ENCODE measurements at places on chromosomes 4 and X.

DNA sequence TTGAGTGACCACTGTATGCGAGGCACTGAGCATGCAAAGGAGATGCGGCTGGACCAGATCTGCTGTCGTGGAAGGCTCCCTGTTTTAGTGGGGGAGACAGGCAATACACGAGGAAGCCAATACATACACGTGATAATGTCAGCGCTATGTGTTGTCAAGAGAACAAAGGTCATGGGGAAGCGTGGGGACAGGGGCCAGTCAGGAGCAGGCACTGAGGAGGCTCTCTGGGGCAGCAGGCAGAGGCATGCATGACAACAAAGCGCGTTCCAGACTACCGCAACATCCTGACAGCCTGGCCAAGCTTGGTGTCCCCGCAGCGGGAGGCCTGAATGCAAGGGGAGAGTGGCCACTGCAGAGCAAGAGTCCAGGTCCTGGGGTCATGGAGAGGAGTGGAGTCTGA lies 61.9 kb downstream of the DCTD start:
- no peak for DNase-seq

- DNase-seq = peak; percentile 80
Measured at GRCh38 chrX:13688958-13689740, at the start of gene RAB9A. Gene RAB9A (plus strand): TSS chrX:13689128. CDS start chrX:13708747, 19,619 bp downstream.

DNA sequence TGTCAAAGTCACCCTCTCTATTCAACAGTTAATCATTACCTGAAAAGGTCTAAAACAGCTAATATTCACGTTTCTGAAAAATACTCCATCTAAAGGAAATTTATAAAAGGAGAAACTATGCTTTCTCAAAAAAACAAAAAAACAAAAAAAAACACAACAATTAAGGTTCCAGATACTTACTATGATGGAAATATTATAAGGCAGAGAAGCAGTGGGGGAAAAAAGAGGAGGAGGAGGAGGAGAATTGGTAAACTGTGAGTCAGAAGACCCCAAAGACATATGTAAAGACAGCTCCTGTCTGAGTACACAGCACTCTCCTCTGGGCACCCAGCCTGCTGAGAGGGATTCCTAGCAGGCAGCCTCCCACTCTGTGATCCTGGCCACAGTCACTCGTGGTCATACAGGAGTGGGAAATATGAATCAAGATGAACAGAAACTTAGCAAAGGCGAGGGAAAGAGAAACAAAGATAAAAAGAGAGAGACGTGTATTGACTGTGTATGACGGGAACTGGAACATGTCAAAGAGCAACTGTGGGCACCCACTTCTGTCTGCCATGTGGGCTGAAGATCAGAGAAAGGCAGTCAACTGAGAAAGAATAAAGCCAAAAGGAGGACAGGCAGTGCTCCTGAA lies 12.5 kb downstream of the KLHL15 start:
- DNase-seq = no peak

GRCh38 chrX:105483011-105483410 lies 262.5 kb upstream of the TEX13A start:
- no peak for DNase-seq

DNA sequence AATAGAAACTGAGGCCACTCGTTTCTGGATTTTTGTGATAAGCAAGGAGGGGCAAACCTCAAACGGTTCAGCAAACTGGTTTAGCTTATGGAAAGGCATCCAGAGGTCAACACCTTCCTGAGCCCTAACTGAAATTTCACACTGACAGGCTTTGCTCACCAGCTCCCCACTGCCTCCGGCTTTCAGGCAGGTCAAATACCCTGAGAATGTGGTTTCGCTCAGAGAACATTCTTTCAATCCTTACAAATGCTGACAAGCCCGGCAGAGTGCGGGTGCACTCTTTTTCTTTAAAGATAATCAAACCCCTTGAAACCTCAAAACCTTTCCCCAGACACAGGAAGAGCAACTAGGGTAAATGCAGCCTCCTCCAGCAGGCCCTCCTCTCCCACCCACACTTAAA lies 41.5 kb downstream of the CD40LG start:
- no peak for DNase-seq

- DNase-seq = no peak
Measured at GRCh38 chr4:20444599-20445337, 193.1 kb downstream of the SLIT2 start.

DNA sequence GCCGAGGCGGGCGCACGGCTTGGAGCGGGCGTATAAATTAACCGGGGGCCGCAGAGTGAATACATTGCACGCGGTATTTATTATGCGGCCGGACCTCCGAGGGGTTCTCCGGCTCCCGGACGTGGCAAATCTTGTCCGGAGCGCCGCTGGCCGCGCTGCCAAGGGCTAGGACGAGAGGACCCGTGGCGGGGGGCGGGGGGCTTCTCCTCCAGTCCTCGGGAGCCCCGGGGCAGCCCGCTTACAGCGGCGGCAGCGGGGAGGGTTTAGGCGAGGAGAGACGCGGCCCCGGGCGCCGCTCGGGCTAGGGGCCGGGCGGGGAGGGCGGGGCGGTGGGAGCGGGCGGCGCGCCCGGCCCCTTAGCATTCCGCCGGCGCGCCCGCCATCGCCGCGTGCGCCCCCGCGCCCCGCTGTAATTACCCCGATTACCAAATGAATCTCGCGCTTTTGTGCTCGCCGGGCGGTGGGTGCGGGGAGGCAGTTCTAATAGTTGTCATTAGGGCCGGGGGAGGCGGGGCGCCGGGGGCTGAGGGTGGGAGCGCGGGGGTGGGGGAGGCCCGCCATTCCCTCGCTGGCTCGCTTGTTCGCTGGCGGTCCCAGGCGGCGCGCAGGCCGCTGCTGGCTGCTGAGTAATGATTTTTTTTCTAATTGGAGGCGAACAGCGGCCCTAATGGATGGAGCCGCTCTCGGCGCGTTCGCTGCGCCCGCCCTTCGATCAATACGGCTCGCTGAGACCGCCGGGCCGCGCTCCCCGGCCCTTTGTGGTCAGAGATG lies 276.6 kb downstream of the BCOR start:
- peak; percentile 48 for DNase-seq

DNA sequence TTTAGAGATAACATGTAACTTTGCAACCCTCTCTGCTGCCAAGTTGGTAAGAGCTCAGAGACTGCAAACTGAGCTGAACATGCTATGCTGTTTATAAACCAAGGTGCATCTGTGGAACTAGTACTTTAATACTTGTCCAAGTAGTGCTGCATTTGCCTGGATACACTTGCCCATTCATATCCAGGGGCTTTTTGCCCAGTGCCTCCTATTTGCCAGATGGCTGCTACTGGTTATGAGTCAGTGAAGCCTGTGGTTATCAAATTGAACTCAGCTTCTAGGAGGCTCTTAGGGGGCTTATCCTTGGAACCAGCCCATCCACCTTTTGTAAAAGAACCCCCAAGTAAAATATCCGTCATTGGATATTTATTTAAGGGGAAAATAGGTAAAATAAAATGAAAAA lies 79.6 kb downstream of the AFF2 start:
- DNase-seq = no peak

DNA sequence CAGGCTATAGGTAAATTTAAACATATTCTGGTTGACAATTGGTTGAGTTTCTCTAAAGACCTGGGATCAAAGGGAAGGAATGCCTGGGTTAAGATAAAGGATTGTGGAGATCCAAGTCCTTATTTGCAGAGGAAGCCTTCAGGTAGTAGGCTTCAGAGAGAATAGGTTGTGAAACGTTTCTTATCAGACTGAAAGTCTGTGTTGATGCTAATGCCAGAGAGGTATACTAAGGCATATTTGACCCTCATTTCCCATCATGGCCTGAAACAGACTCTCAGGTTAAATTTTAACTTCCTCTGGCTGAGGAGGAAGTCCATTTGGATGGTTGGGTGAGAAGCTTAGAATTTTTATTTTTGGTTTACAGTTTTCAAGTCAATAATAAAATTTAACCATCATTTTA lies 48.1 kb downstream of the UGT2A2 start:
- DNase-seq = no peak

- no peak for DNase-seq
Measured at GRCh38 chr4:170386971-170387370, 297.2 kb upstream of the AADAT start.

DNA sequence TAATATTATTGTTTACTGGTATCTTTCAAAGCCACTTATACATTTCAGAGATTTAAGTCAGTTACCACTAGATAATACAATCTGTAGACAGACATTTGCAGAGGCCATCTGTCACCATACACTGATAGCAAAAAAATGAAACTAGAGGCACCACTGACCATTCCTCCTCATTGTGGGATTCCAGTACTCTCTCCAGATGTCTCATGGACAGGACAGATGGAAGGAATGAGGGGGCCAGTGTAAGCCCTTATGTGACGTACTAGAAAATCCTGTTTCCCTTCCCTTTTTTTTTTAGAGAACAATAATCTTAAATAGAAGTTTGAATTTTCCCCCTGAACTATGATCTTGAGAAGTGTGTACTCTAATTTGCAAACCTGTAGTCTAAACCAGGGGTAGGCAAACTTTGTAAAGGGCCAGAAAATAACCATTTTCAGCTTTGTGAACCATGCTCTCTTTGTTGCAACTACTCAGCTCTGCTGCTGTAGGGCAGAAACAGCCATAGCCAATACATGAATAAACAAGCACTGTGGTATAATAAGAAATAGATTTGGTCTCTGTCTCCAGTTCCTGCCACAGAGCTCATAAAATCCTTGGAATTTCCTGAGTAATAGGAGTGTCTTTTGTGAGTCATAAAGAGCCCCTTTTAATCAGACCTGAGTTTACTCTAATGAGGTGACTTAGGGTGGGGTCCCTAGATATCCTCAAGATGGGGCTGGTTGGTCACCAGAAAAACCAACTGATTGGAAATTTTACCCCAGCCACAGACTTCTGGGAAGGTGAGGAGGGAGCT lies 90.4 kb downstream of the MOSPD2 start:
- DNase-seq = no peak

DNA sequence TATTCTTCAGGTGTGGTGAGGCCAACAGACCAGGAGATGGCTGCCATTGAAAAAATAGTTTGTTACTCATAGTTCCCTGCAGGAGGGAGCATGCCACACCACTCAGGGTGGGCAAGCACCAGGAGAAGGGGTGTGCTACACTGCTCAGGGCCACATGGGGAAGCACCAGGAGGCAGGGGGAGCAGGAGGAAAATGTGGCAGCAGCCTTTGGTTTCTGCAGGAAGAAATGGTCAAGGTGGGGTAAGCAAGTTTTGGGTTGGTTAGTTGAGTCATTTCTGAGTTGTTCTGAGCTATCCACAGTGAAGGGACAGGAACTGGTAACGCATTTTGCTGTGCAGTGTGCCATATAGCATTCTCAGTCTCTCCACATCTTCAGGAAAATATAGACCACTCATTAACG lies 23.8 kb downstream of the FGFBP1 start:
- DNase-seq = no peak

DNA sequence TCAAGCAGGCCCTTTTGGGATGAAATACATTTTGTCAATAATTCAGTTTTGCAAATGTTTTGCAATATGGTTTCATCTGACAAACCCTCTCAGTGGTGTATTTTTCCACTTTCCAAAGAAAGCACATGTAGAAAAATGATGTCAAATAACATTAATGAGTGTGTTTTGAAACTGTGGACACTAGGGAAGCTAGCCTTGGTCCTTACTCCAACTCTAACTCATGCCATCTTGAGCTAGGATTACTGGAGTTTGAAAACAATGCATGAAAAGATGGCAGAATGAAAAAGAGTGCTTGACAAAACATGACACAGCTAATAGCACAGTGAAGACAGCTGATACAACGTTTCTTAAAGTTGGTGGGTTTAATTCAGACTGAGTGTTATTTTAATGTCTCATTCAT lies 41.4 kb downstream of the HAND2 start:
- no peak for DNase-seq

DNA sequence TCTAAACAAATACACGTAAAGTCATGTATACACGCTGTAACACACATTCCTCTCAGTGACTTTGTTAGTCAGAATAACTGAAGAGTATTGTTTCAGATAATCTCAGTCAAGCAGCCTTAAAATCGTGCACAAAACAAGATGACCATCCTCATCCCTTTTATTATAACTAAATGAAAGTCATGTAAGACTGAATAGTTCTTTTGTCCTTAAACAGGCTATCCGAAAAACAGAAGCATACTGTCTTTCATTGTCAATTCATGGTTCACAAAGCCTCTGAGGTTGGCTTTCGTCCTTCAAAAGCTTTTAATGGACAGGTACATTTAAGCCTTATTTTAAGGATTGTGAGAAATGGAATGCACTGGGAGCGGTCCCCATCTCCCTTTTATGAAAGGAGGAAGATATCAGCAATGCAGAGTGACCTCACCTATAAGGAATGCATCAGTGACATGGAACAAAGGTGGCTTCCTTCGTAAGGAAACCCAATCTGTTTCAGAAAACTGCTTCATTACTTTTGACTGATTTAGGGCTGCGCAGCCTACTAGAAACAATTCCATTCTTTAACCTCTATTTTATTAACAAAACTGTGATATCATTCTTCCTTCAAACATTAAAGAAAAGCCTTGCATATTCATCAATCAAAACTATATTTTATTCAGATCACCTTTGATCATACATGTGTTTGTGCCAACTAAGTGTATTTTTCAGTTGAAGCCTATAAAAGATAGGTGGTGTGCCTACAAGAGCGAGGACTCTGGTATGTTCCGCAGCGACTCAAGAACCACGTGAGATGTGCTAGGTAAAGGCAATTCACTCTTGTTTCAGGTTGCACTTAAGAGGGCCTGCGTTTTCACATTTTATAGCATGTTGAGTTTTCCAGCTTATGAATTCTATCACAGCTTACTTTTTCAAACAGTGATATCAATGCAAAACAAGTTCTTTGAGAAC lies 19.2 kb downstream of the SH3RF1 start:
- DNase-seq = no peak

DNA sequence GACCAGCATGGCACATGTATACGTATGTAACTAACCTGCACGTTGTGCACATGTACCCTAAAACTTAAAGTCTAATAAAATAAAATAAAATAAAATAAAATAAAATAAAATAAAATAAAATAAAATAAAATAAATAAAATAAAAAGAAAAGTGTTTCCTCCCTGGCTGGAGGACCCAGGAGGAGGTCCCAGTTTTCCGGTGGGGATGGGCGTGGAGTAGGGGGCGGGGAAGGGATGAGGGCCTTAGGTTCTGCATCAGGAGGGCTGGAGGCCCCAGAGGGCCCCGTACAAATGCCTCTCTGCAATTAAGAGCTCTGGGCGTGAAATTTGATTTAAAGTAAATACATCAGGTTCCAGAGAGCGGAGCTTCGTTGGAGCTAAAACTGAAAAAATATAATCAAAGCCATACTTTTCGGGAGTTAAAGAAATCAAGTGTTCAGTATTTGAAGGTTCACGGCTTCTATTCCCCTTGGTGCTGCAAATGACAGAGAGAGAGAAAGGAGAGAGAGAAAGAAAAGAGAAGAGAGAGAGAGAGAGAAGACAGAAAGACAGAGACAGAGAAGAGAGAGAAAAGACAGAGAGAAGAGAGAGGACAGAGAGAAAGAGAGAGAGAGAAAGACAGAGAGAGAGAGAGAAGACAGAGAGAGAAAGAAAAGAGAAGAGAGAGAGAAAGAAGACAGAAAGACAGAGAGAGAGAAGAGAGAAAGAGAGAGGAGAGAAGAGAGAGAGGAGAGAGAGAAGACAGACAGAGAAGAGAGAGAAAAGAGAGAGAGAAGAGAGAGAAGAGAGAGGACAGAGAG lies 8.7 kb upstream of the SHOX start:
- no peak for DNase-seq

- no peak for DNase-seq
Measured at GRCh38 chr4:126061655-126062054, 746.9 kb downstream of the FAT4 start.

GRCh38 chrX:18855919-18856644 lies 127.8 kb downstream of the PHKA2 start:
- DNase-seq = no peak

- no peak for DNase-seq
Measured at GRCh38 chrX:98795636-98796035, 1614.4 kb downstream of the PCDH19 start.
